ENCODE measurements at places on chromosomes 6 and 20.
A peak's percentile ranks its signal among the peaks of the same experiment; 100 is the strongest.

DNA sequence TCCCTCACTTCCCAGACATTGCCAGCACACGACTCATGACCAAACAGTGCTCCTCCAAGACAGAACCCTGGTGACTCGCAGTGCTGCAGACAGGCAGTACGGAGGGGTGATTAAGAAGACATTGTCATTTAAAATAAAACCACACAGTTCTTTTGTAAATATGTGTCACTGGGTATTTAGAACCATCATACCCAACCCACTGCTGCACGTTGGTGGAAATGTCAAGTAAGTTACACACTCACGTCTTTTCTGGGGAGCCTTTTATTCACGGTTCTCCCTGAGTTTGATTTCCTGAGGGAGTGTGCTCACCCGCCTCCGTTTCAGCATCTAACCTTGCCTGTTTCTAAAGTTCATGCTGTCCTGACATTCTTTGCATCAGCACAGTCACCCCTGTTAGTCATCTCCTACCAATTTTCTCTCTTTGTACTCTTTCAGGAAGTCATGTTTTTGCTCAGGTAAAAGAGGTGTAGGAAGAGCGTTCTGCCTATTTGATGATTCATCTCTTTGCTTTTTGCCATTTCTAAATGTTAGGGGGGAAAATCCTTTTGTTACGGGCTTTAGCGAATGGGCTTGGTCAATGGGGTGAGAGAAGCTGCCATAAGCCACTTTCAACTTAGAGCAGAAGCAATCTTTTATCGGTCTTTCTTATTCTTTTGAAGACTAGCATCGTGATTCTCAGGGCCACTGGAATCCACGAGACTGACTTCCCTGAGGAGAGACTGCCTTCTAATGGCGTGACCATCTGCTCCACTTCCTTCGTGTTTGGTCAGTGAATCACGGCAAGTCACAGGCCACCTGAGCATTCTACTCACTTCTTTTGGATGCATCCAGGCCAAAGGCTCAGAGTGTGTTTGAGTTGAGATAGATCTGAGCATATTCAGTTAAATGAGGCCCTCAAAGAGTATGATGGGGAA, 512.8 kb upstream of the JARID2 start:
- DNase-seq = no peak

DNA sequence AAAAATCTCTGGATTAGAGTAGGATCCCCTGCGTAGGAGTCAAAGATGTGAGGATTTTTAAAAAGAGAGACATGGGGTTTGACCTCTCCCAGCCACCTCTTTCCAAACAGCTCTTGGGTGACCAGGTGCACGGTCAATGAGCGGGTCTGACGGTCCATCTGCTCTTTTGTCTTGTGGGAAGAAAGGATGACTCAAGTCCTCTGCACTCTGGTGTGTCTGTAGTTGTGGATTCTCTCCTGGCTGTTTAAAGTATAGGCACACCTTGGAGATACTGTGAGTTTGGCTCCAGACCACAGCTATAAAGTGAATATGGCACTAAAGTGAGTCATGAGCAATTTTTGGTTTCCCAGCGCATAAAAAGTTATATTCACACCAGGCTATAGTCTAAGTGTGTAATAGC, 209.8 kb downstream of the BMP7 start:
- no peak for DNase-seq

DNA sequence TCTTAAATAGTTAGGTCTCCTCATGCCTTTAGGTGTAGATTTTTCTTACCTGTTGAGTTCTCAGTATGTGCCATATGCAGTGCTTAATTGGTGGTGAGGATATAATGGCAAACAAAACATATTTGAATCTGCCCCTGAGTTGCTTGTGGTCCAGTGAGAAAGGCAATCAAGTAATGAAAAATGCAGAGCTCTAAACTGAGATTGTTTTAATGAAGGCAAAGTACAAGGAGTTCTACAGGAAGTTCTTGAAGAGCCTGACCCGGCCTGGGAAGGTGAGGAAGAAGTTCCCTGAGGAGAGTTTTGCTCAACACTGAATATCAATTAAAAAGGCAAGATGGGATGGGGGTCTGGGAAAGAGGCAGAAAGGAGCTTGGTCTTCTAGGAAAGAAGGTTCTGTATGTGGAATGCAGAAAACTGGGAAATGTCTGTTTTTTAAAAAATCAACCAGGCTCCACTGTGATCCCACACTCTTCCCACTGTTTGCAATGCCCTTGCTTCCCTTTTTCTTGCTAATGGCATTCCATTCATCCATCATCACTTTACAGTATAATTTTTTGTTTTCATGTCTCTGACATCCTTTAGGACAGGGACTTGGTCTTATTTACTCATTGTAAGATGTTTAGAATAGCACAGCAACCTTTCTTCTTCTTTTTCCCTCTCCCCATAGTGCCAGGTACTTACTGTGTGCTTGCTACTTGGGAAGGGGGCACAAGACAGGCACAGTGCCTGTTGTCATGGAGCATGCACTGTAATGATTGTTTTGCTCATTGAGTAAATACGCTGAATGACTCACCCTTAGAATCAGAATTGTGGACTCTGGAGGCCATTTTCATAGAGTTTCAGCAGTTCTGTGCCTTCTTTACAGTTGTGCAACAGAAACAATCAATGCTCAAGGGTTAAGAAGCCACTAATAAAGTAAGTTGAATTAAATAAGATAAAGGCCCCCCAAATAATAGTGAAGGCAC, 64.3 kb downstream of the ANKS1A start:
- DNase-seq = peak; percentile 52

- DNase-seq = no peak
Measured at GRCh38 chr20:21105429-21106170, 558 bp downstream of the LINC00237 start.

GRCh38 chr6:168989421-168989820, 264.2 kb downstream of the THBS2 start:
- no peak for DNase-seq

GRCh38 chr6:66376001-66376400, 669.0 kb upstream of the EYS start:
- peak; percentile 1 for DNase-seq

DNA sequence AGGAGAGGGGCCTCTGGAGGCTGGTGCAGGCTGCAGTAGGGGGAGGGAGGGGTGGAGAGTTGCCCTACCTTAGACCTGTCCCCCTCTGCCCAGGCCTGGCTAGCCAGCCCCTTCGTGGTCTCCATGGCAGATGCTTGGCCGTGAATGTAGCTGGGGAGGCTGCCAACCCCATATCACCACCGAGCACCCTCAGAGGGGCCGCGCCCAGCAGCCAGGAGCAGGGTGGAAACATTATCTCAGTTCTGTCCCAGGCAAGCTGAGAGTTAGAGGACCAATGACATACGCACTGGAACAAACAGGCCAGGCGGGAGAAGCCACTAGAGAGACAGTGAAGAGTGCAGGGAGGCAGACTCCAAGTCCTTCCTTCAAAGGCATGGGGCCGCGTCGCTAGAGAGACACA, 66.5 kb downstream of the LRFN2 start:
- no peak for DNase-seq

DNA sequence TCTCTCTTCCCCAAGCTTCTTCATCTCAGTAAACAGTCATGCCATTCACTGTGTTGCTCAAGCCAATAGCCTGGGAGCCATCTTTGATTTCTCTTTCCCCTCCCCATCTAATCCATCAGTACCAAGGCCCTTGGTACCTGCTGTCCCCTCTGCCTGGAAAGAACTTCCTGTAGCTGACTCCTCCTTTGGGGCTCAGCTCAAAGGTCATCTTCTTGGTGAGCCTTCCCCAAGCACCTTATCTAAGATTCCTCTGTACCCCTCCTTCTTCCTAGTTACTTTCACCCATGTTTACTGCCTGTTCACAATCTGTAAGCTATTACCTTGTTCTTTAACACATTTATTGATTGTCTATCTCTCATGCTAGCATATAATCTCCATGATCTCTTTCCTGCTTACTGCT, 3.5 kb downstream of the AARS2 start:
- DNase-seq = no peak

All from skeletal muscle cell (primary cell).